NCI-H1436 treated with DMSO at 0.1 percent for 48 hours (cell line): ENCODE measurements at places on chromosomes 6 and 20.

GRCh38 chr20:63500902-63501817 is 2.3 kb upstream of the EEF1A2 start:
- DNase-seq: no peak

DNA sequence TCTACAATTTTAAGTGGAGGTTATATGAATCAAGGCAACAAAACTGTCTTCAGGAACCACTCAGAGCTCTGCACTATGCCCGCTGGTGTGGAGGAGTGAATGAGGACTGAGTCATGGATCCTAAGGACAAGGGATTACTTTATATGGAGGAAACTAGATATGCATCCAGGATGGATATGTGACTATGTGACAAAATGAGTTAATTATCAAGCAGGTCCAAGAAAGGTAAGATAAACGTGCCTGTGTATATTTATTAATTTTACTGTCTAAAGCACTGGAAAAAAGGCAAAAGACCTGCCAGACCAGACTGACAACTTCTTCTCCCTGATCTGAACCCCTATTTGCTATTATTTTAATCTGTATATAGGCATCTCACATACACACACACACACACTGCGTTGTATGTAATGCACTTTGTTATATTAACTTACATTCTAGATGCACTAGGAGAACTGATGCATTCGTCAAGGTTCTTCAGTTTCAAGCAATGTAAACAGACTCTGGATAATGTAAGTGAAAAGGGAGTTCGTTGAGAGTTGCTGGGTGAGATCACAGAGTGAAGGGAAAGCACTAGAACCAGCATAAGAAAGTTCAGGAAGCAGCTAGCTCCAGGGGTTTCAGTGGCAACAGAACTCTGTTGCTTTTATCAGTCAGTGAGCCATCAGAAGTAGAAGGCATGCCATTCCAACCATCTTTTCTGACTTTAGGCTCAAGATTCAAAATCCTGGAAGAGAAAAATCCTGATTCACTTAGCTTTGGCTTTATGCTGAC is 26.4 kb upstream of the ADGRG6 start:
- DNase-seq: no peak

DNA sequence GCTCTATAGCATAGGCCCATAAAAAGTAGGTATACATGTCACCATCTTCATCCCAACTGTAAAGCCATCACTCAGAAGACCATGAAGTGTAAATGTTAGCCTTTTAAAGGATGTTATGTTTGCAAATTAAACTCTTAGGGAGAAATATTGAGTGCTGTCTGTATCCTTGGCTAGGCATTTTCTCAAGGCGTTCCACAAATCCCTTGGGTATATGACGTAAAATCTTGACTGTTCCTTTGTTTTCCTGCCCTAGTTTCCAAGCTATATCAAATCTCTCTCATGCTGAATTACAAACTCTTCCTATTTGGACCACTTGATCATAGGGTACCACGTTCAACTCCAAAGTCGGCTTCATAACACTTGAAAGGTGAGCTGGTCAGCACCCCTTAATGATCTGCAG is 486.2 kb downstream of the HDGFL1 start:
- no peak for DNase-seq

GRCh38 chr6:4970739-4971395 is 33.0 kb downstream of the RPP40 start:
- no peak for DNase-seq

GRCh38 chr6:84772428-84773132 is 8.2 kb upstream of the TBX18 start:
- DNase-seq: no peak

- DNase-seq: no peak
Measured at GRCh38 chr20:10671221-10671918, 2.4 kb downstream of the JAG1 start.

DNA sequence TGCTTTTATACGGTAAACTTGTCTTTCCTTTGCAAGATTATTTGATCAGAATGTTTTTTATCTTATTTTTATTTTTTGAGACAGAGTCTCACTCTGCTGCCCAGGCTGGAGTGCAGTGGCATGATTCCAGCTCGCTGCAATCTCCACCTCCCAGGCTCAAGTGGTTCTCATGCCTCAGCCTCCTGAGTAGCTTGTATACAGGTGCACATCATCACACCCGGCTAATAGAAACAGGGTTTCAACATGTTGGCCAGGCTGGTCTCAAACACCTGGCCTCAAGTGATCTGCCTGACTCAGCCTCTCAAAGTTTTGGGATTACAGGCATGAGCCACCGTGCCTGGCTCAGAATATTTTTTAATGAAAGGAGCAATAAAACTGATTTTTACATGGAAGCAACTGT is 8.9 kb upstream of the LPIN3 start:
- DNase-seq: no peak

DNA sequence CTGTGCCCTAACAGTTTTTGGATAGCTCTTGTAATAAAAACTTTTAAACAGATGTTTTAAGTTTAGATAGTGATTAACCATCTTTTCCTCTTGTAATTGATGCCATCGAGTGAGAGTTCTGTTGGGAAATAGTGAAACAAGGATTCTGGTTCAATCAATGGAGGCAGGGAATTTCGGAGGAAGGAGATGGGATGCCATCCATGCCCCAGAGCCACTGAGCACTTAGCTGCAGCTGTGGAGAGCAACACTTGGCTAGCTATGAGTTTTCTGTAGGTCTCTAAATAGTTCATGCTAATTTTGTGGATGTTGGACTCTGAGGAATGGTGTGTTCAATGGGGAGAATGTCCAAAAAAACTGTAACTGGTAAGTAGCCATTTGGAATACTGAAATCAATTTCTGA is 16.7 kb downstream of the CBFA2T2 start:
- DNase-seq: no peak

GRCh38 chr6:33161354-33162331 is 30.6 kb downstream of the COL11A2 start:
- DNase-seq: no peak

GRCh38 chr20:39813190-39813829 is 851.2 kb downstream of the DHX35 start:
- DNase-seq: no peak

- no peak for DNase-seq
Measured at GRCh38 chr20:59788811-59789397, 144.5 kb downstream of the SYCP2 start.

- no peak for DNase-seq
Measured at GRCh38 chr6:155373276-155373675, 59.0 kb upstream of the TFB1M start.

GRCh38 chr20:32535316-32535952 is 49.7 kb downstream of the NOL4L start:
- peak; percentile 36 for DNase-seq

DNA sequence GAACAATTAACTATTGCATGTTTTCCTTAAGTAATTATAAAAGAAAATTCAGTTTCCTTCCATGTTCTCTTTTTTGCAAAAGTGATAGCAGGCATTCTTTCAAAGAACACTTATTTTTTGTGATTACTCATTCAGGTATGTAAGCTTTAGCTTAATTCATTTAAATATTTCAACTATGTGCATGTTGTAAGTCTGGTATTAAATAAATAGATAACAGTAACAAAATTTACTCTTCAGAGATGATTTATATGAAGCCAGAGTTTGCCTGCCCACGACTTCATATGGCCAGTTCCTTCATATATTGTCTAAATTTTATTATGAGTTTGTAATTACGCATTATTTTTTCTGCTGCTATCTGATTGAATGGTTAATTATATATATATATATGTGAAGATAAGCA is 110.9 kb downstream of the ADGRG6 start:
- no peak for DNase-seq

GRCh38 chr20:20312562-20312961 is 55.3 kb upstream of the INSM1 start:
- DNase-seq: no peak

- no peak for DNase-seq
Measured at GRCh38 chr6:132484680-132485018, 28.3 kb downstream of the STX7 start.

DNA sequence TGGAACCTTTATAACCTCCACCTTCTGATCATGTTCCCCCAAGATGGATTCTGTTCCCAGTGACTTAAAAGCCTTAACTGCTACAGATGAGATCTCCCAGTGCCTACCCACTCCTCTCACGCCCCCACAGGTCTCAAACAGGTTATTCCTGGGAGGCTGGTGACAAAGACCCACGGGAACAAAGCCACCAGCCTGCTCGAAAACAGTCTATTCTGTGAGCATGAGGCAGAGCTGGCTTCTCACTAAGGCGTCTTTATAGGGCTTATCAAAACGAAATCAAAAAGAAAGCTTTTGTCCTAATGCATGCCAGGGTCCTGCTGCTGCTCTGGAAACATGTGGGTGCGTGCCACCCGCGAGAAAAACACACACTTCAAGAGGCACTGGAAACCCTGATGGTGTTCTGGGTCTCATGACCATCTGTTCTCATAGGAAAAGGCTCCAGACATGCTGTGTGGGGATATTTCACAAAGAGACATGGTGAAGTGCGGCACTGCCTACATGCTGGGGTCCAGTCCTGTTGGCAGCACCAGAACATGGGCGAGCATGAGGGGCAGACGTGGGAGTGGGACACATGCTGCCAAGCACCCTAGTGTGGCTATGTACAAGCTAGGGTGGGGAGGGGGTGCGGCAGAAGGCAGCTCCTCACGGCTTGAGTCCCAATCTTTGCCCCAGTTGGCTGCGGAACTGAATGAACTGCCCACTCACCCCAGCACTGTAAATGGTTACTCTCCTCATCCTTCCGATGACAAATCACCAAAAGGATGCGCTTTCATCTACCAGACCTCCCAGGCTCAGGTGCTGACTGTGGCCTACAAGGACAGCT is 2.1 kb downstream of the FKBP1A start:
- DNase-seq: no peak

- no peak for DNase-seq
Measured at GRCh38 chr20:48739395-48740291, 88.2 kb downstream of the PREX1 start.

DNA sequence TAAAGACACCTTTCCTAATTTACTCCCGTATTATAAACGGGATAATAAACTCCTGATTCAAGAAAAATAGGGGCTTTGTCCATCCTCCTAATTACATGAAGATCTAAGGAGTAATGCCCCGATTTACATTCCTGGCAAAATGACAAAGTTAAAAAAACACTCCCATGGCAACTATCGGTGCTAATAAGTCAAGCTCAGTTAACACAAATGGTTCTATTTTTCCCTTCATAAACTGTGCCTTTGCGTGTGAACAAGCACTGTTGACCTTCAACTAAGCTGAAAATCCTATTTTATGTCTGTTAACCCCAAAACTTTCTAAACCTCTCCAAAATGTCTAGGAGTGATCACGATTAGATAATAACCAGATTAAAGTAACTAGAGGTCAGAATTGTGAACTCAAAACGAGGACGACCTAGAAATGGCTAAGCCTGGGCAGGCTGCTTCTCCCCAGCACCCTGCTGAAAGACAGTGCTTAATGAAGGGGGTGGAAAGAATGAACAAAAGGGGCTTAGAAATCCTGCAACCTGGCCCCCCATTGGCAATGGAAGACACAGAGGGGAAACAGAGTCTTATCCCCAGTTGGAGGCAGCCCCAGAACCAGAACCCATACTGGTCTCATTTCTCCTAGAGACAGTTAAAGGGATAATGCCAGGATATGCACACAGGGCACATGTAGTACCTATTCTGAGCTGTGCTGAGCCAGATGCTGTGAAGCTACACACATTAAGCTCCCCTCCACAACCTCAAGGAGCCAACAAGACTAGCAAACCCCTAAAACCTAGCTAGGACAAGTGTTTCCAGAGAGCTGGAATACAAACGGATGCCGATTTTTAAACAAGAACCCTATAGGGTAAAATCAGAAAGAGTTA is 23.0 kb downstream of the SLC23A2 start:
- no peak for DNase-seq

DNA sequence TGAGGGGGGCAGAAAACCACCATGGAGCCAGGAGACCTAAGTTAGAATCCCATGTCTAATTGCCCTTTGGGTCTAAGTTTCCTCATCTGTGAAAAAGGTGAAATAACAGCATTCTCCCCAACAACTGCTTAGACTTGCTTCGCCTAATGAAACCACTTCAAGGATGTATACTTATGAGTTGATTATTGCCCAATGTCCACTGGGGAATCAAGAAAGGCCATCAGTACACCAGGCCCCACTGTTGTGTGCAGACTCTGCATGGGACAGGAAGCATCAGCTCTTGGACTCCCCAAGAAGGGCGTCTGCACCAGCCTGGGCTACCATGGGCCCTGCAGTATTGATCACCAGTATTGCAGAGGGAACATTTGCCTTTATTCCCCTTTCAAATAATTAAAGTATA is 189.6 kb downstream of the MAFB start:
- no peak for DNase-seq

DNA sequence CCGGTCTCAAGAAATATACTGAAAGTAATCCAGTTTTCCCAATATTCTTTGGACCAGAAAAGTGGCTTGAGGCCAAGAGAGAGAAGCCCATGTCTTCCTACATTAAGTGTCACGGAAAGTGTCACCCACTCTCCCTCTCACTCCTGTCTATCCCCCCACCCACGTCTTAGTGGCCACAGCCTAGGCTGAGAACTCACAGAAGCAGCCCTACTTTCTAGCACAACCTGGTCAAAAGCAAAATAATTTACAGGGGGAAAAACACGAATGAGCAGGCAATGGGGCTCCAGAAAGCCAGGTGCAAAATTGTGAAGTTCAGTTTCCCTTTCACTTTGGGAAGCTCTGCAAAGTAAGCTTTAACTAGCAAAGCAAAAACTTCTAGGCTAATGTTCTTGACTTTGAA is 118.0 kb downstream of the OPRM1 start:
- DNase-seq: no peak

DNA sequence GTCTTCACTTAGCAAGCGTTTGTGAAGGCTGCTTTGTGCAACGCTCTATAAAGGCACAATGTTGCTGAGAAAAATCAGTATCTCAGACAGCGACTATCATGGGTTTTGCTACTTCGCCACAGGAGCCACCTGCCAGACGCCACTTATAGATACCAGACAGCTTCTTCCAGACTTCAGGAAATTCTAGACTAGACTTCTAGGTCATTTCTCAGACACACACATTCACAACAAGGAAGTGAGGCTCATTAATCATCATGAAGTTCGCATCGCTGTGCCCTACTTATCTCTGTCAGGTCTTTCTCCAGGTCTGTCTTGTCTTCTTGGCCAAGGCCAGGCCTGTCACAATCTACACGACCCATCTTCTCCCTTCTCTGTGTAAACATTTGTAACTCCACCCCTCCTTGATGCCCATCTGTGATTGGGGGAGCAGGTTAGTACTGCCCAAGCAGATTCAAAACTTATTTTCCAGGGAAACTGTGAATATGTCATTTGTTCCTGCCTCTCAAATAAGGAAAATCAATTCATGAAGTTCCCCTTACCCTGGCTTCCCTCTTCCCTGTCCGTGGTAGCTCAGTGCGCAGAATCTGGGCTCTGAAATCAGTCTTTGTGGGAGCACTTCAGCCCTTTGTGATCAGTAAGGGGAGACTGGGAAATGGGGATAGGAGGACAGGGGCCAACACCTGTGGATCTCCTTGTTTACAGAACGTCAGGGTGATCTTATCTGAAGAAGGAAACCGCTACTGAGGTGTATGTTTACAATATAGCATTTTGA is 115.5 kb downstream of the TNFAIP3 start:
- DNase-seq: no peak

DNA sequence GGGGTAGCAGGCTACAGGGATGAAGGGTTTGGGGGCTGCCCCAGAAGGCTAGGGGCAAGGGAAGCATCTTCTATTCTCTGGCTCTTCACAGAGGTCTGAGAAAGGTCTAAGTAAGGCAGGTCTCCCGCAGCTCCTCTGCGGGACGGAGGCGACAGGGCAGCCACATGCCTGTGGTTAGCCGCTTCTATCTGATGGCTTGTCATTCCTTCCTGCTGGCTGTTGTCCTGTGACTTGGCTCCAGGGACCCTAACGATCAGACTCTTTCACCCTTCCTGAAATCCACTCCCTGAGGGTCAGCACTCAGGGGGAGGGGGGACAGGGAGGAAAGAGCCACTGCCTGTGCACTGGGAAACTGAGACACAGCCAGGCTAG is 673 bp downstream of the CST7 start:
- no peak for DNase-seq

- no peak for DNase-seq
Measured at GRCh38 chr6:72661411-72661810, 39.5 kb downstream of the KCNQ5 start.
